ENCODE measurements at places on chromosomes 6 and 20.

- DNase-seq, result no peak
Measured at GRCh38 chr6:110037726-110038295, 59.7 kb downstream of the GPR6 start.

DNA sequence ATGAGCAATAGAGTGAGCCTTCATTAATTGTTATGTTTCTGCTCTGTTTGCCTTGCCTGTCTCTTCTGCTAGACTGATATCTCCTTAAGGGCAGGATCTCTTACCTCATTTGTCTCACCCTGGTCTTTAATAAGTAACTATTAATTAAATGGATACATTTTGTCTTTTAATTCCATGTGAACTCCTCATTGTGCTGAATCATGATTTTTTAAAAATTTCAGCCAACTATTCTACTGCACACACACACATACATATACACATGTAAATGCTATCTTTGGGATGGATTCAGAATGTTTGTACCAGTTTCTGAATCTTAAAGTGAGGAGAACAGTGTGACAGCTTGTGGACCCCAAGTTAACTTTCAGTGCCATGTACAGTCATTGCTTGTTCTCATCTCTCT, 731.1 kb upstream of the MAP3K7 start:
- DNase-seq, result no peak

DNA sequence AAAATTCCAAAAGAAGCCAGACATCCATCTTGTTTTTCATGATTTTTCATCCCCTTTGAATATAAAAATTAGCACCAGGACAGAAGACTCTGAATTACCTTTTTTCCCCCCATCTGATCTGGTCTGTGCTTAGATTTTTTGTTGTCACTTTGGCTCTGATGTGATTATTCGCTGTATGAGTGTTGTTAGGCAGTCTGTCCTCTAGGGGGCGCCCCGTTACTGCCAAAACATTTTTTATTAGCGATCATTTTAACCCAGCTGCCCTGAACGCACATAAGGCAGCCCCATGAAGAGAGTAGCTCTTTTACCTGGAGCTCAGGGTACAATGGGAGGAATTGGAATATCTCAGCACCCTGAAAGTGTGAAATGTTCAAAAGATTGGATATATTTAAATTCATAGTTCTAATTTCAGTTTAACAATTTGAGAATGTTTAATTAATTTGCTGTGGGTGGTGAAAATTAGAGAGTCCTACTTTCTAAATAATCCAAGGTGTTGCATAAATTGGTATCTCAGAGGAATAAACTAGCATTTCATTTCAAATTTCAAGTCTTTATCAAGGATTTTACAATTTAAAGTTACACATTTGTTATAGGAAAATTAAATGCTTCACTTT, 60.8 kb downstream of the PRPH2 start:
- peak; percentile 57 for DNase-seq

GRCh38 chr20:52127309-52127708, 64.3 kb downstream of the ZFP64 start:
- no peak for DNase-seq

GRCh38 chr20:931401-931800, 15.3 kb upstream of the ANGPT4 start:
- DNase-seq, result no peak

DNA sequence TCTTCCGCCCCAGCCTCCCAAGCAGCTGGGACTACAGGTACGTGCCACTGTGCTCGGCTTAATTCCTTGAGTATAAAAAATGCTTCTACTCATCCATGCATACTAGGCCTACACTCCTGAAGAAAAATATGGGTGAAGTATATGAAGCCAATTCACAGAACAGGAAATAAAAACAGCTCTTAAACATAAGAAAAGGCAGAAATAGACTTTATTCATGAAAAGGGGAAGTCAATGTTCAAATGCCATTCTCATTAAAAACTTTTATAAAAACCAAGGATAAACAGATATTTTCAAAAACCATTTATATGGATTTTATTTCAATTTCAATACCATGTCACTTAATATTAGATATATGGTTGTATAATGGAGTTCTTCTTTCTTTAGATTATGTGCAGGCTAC, 18.3 kb downstream of the SERPINB9 start:
- no peak for DNase-seq

DNA sequence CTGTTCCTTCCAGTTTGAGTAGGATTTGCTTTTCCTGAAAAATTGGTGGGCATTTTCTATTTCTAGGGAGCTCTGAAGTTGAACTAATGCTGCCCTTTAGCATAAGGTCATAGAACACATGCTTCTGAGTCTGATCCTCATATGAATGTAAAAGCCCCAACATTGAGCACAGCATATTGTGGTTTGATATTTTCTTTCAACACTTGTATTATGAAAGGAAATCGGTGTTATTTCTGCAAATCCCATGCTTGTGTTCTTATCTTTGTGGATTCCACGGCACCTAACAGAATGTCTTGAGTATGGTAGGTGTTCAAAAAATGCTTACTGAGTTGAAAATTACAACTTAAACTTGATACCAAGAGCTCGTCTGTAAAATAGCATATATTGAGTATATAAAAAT, 85.8 kb downstream of the TRMT11 start:
- no peak for DNase-seq

GRCh38 chr6:96727144-96727543, 110.1 kb downstream of the GPR63 start:
- no peak for DNase-seq

Measured in fibroblast of the conjunctiva (primary cell).